Activated T-cell treated with anti-CD3 and anti-CD28 coated beads, Interleukin-2, amount 50 U/mL, for 1 hour (primary cell): ENCODE measurements at places on chromosomes 1 and 21.

DNA sequence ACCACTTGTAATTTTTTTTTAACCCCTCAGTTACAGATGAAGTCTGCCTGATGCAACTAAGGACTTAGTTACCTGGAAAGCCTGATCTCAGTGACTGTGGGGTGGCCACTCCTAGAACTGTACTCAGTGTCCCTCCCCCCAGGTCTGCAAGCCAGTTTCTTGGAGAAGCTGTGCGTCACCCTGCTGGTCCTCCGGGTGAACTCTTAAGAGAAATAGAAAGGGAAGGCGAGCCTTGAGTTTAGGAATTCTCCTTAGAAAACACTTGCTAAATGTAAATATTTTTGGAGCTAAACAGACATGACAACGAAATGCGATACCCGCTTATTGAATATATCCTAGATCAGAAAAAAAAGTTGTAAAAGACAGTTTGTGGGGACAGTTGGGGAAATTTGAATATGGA, 730 bp downstream of the SLC16A4 start:
- no peak for DNase-seq

GRCh38 chr1:217539510-217539909, 91.4 kb downstream of the GPATCH2 start:
- DNase-seq = no peak

- no peak for DNase-seq
Observed at GRCh38 chr1:165900576-165901380, 73.4 kb downstream of the UCK2 start.

GRCh38 chr1:156056326-156056849, 1.8 kb downstream of the LAMTOR2 start:
- DNase-seq = no peak

DNA sequence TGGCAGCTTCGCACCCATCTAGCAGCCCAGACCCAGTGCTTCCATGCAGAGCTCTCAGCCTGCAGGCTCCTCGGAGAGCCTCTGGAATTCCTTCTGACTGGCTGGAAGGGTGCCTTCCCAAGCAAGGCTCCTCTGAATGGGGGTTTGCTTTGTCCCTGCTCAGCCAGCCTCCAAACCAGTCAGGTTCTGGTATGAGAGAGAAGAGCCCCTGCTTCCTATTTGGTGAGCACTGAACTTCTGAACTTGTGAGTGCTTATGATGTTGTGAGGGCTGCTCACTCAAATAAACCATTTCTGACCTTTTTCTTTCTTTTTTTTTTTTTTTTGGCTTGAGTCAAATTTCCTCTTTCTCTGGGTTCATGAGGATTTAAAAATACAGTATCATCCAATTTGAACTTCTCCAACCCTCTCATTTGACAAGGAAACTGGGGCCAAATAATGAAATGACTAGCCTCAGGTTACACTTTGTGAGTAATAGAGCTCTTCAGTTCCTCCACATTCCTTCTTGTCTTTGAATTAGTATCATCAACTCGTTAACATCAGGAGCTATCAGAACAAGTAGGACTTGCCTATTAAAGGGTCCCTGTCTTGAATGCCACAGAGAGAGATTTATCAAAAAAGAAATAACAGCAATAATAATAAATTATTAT, 39.6 kb downstream of the GFI1 start:
- DNase-seq = no peak

- no peak for DNase-seq
Observed at GRCh38 chr1:156572663-156573018, 276 bp upstream of the IQGAP3 start.

GRCh38 chr1:204568576-204569315, 52.5 kb downstream of the MDM4 start:
- no peak for DNase-seq

- DNase-seq = no peak
Observed at GRCh38 chr1:214966346-214966745, 116.2 kb upstream of the KCNK2 start.

GRCh38 chr21:45018131-45019075, 56.0 kb upstream of the ADARB1 start:
- DNase-seq = peak; percentile 25

GRCh38 chr21:33987461-33987860, 71.9 kb upstream of the ATP5PO start:
- no peak for DNase-seq

DNA sequence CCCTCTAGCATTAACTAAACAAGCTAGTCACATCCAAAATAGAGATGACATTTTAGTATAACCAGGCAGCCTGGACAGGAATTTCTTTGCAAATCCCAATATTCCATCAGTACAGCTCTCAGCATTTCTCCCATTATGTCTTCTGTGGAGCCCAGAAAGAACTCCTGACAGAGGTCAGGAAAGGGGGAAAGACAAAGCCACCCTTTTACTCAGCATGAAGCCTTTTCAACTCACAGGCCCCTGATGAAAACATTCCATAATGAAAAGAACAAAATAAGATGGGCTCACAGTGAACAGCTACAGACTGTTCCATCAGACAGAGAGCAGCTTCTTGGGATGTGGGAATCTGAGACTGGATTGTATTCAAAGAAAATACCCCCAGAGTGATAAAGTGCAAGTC, 80.6 kb downstream of the TEX35 start:
- DNase-seq = no peak

DNA sequence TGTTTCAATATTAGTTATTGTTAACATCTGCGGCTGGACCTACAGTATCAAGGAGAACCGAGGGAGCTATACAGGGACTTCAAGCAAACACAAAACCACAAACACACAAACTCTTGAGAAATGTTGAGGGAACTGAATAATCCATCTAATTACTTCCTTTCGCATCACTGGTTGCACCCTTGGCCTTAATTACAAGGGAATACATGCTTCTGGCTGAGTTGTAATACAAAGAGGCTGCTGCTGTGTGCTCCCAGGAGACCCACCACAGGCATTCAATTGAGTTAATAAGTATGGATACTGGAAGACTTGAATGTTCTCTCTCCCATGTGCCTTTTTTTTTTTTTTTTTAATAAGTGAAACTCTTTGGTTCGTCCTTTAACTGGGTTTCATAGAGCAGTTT, 16.8 kb upstream of the SMYD2 start:
- no peak for DNase-seq

- DNase-seq = no peak
Observed at GRCh38 chr1:185376840-185377635, 60.0 kb upstream of the IVNS1ABP start.

- no peak for DNase-seq
Observed at GRCh38 chr1:43563876-43564539, 33.3 kb downstream of the PTPRF start.

- DNase-seq = no peak
Observed at GRCh38 chr1:152967201-152967600, 3.2 kb upstream of the SPRR4 start.

DNA sequence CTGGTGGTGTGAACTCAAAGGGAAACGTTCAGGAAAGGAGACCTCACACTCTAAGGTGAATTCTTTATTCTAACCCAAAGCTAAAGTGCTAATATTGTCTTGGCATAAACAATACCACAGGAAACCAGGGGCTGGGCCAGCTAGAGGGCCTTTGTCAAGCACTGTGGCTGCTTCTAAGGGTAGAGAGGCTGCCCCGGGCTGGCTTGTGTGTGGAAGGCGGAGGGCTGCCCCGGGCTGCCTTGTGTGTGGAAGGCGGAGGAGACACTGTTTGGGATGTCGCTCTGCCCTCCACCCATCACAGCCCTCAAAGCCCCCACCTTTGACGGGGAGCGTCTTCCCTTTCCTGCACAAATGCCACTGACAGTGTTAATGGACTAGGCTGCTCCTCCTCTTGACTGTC, 216.8 kb downstream of the TOMM20 start:
- DNase-seq = peak; percentile 50

GRCh38 chr1:17630048-17630830, 90.7 kb downstream of the ARHGEF10L start:
- no peak for DNase-seq

DNA sequence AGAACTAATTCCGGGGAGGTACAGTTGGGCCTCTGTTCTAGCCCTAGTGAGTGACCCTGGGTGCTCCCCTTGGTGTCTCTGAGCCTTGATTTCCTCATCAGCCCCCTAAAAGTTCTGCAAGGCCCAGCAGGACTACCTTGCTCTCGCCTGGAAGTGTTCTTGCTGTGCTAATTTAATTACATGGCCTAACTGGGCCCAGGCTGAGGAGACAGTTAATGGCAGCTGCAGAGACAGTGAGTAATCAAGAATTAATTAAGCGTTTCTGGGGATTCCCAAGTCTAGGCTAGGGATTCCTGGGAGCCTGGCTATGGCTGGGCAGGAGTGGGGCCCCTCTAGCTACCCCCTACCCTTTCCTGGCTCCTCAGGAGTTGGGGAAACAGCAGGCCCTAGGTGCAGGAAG, 24.7 kb upstream of the DMBX1 start:
- DNase-seq = no peak

GRCh38 chr1:59146056-59146455, 150.8 kb upstream of the FGGY start:
- DNase-seq = no peak

- DNase-seq = no peak
Observed at GRCh38 chr1:20978413-20978812, 191.3 kb upstream of the HP1BP3 start.

DNA sequence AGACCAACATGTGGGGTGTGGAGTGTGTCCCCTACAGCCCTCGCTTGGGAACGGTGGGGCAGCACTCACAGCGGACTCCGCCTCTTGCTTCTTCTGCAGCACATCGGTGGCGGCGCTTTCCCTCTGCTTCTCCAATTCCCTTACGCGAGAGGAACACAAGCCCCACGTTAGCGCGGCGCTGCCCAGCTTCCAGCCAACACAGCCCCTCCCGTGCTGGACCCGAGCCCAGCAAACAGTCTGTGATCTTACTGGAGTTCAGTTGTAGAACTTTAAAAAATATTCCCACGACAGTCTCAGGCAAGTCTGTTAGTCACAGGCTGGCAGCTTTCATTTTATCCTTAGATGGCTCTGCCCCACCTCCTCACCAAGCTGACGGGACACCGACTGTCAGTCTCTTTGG, 13.6 kb downstream of the THAP3 start:
- no peak for DNase-seq

GRCh38 chr1:205581321-205581980, 50.4 kb downstream of the ELK4 start:
- DNase-seq = no peak

- no peak for DNase-seq
Observed at GRCh38 chr1:113811156-113811887, 954 bp downstream of the RSBN1 start.

DNA sequence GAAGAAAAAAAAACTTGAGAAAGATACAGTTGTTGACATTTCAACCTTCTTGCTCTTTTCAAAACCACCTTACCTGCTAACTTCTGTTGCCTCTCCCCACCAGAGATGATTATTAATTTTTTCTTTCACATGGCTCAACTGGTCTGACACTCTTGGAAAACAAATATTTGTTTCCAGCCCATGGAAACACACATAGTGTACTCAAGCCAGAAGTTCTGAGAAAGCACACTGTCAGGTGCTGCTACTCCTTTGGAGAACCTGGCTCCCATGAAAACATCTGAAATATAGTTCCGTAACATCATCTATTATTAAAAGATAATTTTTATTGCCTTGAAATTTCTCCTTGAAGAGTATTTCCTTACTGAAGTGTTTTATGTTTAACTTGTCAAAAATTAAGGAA, 145.0 kb upstream of the C1orf105 start:
- DNase-seq = no peak

DNA sequence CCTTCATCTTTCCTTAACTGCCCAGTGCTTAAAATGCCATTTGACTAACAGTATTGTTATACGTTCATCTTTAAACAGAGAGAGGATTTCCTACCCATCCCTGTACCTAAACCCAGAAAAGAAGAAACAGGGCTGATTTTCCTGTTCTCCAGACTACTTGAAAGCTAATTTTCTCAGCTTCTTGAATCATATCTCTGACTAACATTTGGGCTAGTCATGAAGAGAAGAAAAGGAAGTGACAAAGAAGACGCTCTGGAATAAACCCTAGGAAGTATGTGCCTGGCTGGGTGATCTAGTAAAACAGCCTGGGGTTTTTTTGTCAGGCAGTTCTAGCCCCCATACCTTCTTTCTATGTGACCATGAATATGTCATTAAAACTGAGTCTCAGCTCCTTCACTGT, 44.8 kb upstream of the SGIP1 start:
- no peak for DNase-seq
